Activated CD4-positive, alpha-beta T cell treated with anti-CD3 and anti-CD28 coated beads, Interleukin-2, Interleukin-4, amounts not matched to agents 100 ng/mL and 50 ng/mL, durations not matched to agents 16 hours and 8 hours (primary cell): ENCODE measurements at places on chromosomes 5 and 9.

DNA sequence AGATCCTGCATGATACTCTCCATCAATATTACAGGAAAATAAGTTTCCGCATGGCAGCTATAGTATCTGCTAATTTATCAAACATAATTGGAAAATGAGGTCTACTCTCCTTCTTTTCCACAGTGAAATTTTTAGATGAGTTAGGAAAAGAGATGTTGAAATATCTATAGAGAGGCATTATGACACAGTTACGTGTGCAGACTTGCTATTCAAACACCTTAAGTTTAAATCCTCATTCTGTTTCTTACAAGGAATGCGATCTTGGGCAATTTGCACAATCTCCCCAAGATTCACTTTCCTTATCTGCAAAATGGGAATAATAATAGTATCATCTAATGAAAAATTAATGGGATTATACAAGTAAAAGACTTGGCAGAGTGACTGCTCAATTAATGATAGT, 91.7 kb upstream of the SLCO6A1 start:
- DNase-seq = no peak

GRCh38 chr5:32543291-32543690, 42.1 kb upstream of the SUB1 start:
- no peak for DNase-seq

GRCh38 chr9:35756275-35757225, 2.5 kb upstream of the MSMP start:
- DNase-seq = peak; percentile 80

DNA sequence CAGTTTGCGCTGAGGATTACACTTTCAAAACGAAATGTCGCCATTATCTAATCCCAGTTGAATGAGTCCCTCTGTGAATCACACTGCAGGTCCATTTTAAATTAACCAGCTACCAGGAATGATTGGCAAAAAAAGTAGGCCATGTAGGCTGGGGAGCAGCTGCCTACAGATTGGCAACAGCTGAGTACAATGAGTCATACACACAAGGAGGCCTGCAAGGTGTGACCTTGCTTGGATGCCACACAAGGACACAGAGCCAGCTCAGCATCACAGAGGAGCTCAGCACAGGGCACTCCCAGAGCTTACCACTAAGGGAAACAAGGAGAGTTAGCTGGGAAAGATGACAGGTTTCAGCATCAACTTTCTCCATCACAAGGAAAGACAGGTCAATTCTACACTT, 12.9 kb downstream of the HAVCR1 start:
- no peak for DNase-seq

DNA sequence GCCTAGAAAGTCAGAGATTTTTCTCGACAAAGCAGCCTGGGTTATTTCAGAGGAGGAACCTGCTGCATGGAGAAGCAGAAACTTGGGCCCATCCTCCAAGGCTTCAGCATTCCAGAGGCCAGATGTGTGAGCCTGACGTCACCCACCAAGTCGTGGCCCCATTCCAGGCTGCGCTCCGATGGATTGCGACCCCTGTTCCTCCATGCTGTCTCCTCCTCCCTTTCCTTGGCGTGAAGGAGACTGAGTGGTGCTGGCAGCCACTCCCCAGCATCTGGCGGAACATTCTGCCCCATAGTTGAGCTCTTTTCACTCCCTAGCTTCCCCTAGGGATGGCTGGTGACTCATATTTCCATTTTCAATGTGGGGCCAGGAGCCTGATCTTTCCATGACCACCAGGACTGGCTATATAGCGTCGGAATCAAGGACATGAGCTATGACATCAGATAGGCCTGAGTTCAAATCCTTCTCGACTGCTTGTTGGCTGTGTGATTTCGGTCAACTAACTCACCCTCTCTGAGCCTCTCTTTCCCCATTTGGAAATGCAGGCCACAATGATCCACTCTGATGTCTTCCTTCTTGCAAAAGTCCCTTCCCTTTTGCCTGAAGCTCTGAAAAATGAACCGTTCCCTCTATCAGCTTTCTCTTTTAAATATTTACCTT, 24.5 kb upstream of the DUSP1 start:
- no peak for DNase-seq

GRCh38 chr5:56669534-56670483, 145.5 kb upstream of the MAP3K1 start:
- DNase-seq = peak; percentile 87

GRCh38 chr5:75670577-75670976, 46.7 kb downstream of the POC5 start:
- no peak for DNase-seq

- no peak for DNase-seq
Observed at GRCh38 chr9:127138444-127138843, 16.0 kb upstream of the ANGPTL2 start.

GRCh38 chr5:124675931-124676846, 70.2 kb downstream of the ZNF608 start:
- no peak for DNase-seq

GRCh38 chr9:72185561-72185960, 36.3 kb downstream of the GDA start:
- DNase-seq = no peak

DNA sequence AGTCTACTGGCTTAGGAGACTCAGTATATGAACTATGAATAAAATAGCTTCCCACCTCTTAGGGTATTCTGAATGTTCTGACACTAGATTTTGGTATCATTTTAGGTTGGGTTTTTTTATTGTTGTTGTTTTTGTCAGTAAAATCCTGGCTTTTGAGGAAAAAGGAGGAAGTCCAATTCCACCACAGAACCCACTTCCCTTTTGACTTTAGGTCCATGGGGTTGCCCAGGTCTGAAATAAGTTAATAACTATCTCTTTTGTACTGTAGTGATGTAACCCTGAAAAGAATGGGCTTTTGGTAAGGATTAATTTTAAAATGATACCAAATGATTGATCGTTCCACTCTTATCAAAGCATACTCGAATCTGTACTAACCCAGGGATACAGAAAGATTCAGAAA, 29.1 kb upstream of the IL12B start:
- DNase-seq = no peak

- DNase-seq = peak; percentile 34
Observed at GRCh38 chr5:759111-759751, 25.3 kb downstream of the ZDHHC11B start.

DNA sequence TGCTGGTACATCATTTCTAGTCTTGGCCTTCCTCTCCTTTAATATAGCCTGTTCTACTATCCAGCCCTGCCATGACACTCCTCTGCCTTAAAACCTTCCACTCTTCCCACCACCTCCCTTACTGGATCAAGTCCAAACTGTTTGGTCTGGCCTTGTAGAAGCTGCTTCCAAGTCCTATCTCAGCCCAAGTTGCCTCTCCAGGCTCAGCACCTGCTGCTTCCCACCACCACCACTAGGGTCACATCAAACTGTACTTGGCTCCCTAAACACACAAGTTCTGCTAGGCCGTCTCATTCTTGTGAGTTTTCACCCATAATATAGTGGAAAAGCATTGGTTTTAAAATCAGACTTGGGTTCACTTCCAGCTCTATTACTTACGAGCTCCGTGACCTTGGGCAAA, 1.4 kb downstream of the NDUFA8 start:
- peak; percentile 43 for DNase-seq

DNA sequence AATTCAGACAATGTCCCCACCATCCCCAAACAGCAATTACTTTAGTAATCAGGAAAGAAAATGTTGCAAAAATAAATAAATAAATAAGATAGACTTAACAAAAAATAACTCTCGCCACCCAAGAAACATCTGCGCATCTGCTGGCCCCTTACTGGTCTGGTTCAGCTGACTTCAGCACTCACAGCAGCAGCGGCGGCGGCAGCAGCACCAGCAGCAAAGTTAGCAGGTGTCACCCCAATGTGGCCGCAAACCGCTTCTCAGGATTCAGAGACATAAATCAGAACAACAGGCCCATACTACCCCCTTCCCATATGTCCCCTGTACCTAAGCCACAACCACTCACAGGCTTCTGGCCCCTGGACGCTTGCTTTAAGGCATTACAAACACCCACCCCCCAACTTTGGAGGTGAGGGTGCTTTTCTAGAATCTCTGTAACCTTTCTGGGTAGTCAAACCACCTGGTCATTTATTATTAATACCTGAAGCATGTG, 593.0 kb downstream of the BNC2 start:
- DNase-seq = no peak

DNA sequence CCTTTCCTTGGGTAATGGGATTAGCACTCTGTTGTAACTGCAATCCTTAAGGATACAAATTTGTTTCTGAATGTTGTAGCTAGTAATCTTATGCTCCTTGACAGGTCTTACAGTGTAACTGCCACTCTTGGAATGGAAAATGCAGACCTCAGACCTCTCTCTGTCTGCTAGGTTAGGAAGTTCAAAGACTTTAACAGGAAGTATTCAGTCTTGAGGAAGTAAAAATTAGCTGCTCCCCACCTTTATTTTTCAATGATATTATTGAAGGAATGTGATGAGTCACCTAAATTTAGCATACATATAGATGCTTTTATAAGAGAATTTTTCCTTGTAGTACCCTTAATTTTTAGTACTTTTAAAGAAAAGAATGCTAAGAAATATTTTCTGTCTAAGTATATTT, 71.5 kb downstream of the PAM start:
- no peak for DNase-seq

- DNase-seq = no peak
Observed at GRCh38 chr5:180399401-180400215, 46.5 kb upstream of the GFPT2 start.

DNA sequence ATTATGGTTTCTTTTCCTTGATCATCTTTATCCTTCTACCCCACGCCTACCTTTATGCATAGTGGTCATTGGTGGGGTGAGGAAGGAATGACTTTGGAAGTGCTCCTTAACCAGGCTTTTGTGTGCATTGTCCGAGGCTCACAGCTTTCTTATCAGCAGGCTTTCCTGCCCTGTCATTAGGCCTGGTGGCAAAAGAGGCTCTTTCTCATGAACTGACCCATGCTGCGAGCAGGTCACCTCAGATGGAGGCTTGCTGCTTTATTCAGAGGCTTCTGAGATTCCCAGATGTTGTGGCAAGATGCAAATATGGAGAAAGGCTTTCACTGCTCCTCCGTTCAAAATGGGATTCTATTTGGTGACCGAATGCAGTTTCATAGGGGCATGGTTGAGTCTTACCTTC, 57.4 kb upstream of the DMRTA1 start:
- no peak for DNase-seq

DNA sequence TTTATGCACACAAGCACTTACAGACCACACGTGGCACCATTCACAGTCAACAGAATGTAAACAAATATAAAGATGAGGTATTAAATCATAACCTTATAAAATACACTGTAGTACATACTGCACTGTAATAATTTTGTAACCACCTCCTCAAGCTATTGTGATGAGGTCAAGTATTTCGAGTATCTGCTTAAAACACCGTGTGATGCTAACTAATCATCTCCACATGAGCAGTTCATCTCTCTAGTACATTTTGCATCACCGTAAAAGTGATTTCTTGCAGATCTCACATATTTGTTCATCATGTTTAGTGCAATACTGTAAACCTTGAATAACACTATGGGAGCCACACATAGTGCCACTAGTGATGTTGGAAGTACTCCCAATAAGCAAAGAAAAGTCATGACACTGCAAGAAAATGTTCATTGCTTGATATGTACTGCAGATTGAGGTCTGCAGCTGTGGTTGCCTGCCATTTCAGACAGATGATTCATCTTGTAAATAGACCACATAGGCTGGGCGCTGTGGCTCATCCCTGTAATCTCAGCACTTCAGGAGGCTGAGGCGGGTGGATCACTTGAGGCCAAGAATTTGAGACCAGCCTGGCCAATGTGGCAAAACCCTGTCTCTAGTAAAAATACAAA, 44.3 kb downstream of the FOXB2 start:
- no peak for DNase-seq

DNA sequence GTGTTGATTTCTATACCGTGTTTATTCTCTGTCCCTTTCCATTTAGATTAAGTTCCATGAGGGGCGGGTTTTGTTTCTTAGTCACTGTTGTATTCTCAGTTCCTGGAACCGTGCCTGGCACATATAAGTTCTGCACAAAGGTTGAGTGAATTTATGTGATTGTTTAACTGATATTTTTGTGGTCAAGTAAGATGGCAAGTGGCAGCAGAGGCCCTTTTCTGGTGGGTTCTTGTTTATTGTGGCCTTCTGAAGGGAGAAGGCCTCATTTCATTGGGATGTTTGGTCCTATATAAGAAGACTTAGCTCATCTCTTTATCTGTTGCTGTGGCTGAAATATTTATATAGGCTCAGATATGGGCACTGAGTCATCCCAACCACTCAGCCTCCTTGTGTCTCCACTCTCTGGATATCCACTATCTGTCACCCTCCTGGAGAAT, 262.5 kb downstream of the PSAT1 start:
- DNase-seq = no peak

DNA sequence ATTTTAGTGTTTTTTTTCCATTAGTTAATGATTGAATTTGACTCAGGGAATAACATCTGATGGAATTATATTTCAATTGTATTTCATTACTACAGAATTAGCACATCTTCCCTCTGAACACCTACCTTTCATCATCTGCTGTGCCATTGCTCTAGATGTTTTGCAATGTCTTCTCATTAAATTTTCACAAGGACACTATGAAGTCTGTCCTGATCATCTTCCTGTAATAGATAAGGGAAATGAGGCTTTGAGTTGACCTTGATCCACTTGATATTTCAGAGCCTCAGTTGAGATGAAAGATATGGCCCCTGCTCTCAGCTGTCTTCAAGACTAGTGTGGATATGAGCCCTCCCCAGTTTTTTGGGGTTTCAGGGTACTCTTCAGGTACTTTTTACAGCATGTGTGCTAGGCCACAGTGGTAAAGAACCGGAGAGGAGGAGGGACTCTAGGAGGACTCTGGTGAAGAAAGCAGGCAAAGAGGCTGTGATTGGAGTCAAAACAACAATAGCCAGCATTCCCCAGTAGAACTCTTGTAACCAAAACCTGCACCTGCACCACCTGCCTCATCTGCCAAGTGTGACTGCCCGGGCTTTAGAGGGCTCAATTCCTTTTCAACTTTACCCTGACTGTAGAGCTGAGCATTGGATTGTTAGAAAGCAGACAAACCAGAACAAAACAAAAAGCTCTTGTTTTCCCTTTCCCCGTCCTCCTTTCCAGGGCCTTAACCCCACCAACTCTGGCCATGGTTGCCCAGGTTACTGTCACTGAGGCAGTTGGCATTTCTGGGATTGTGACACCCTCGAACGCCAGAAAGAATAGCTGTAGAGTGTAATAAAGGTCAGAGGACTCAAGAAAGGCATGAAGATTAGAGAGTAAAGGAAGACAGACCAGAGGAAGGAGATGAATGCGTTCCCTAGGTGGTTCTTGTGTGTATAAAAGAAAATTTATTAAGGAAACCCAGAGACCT, 56.3 kb downstream of the ERAP1 start:
- no peak for DNase-seq

GRCh38 chr5:133993185-133993936, 11.4 kb downstream of the VDAC1 start:
- DNase-seq = no peak

GRCh38 chr5:32339198-32339597, 26.5 kb upstream of the MTMR12 start:
- DNase-seq = no peak

- DNase-seq = no peak
Observed at GRCh38 chr5:135213466-135214239, 179.6 kb upstream of the PITX1 start.

GRCh38 chr9:129273941-129274684, 96.1 kb upstream of the IER5L start:
- no peak for DNase-seq

GRCh38 chr5:177957241-177957640, 38.8 kb downstream of the PROP1 start:
- no peak for DNase-seq

- no peak for DNase-seq
Observed at GRCh38 chr5:113233606-113234005, 201.2 kb downstream of the TSSK1B start.

GRCh38 chr5:17127743-17128231, 89.6 kb upstream of the BASP1 start:
- no peak for DNase-seq
